Stimulated activated CD4-positive, alpha-beta T cell treated with anti-CD3 and anti-CD28 coated beads, Interleukin-12 subunit alpha, Interleukin-12 subunit beta, amount 100 ng/mL, for 4 hours (primary cell): ENCODE measurements at places on chromosomes 4 and X.

DNA sequence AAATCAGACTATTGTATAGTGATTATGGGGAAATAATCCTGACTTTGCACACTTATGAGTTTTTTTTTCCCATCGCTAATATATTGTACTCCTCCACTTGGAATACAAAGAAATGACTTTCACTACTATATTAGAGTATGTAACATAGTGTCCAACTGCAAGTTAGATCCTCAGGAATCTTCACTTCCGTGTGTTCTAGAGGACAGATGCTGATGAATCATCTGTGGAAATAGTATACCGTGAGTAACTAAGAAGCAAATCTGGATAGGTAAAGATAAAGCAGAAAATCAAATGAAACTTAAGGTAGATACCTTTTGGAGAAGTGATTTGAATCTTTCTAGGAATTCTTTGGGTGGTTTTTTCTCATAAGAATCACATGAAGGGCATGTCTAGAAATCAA is 8.3 kb downstream of the IL21 start:
- no peak for DNase-seq

DNA sequence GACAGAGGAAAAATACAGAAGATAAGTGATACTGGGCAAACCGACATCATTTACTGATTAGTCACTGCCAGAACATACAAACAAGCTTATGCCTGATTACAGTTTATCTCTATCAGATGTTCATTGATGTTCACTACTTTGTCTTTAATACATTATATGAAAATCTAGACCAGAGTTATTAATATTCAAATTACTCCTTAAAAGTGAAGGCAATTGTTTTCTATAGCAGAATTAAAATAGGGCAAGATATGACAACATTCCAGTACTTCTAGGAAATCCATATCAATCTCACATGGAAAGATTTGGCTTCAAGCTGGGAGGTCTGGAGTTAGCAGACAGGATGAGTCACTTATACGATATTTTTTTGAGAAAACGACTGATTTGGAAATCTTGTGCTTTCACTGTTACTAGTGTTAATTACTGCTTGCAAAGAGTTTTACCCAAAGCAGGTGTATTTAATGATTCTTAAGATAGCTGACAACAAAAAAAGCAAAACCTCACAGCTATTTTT is 31.8 kb downstream of the HPGD start:
- no peak for DNase-seq

DNA sequence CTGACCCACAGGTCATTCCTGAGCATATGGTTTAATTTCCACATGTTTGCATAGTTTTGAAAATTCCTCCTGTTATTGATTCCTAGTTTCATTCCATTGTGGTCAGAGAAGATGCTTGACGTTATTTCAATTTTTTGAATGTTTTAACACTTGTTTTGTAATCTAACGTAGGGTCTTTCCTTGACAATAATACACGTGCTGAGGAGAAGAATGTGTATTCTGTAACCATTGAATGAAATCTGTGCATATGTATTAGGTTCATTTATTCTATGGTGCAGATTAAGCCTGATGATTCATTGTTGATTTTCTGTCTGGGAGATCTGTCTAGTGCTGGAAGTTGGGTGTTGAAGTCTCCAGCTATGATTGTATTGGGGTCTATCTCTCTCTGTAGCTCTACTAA is 486.4 kb upstream of the RPS6KA3 start:
- DNase-seq = no peak

DNA sequence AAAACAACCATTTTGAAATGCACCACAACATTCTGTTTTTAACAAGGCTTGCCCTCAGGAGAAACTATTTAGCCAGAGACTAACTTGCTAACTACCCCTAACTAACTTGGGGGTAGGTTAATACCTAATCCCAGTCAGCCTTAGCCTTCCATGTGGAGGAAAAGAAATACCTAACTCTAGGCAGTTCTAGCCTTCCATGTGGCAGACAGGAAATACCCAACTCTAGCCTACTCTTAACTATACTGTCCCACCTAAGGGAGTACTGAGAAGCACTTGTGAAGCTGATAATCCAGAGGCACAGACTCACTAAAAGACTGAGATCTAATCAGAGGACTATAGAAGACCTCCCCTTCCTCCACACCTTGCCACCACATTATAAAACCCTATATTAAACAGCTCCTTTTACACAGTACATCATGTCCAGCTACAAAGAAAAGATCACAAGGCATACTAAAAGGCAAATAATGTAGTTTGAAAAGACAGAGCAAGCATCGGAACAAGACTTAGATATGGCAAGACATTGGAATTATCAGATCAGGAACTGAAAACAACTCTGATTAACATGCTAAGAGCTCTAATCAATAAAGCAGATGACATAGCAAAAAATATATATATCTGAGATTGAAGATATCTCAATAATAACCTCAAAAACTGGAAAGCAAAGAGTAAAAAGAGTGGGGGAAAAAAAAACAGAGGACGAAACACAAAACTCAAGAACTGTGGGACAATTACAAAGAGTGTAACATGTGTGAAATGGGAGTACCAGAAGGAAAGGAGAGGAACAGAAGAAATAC is 52.2 kb downstream of the FRYL start:
- no peak for DNase-seq

- DNase-seq = no peak
Observed at GRCh38 chr4:103996637-103997036, 276.9 kb upstream of the TACR3 start.

- no peak for DNase-seq
Observed at GRCh38 chrX:14073071-14073470, 43.4 kb upstream of the GEMIN8 start.

GRCh38 chrX:107731831-107732502 is 43.6 kb downstream of the TSC22D3 start:
- no peak for DNase-seq

DNA sequence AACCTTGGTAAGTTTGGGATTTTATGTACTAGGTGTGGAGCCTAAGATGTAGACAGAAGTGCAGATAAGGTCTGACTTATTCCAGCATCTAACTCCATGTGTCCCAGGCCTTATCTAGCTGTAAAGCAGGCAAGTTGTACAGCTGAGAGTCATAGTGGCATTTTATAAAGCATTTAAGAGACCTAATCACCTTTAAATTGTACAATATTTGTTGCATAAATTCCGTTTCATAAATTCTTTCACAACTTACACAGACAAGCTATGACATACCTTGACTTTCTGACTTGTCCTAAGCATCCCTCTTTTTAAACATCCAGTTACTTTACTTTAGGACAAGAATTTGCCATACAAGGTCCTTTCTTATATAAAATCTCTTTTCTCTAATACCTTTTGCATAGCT is 11.0 kb downstream of the SYAP1 start:
- DNase-seq = no peak

DNA sequence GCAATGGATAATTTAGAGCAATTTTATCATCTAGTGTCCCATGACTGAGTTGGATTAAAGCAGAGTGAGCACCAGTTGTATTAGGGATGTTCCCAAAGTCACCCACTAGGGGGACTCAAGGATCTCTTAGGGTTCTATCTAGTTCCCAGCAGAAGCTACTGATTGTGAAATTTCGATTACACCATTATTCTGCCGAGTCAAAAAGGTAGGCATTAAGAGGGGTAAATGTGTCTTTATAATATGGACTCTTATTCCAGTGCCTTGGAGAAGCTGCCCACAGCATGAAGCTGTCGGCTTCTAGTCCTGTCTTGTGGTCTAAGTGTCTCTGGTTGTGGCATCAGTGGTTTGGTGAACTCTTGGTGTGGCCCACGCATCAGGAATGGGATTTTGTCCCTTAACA is 53.3 kb downstream of the RGS12 start:
- DNase-seq = peak; percentile 7

GRCh38 chrX:70255452-70255851 is 4.6 kb downstream of the P2RY4 start:
- no peak for DNase-seq

DNA sequence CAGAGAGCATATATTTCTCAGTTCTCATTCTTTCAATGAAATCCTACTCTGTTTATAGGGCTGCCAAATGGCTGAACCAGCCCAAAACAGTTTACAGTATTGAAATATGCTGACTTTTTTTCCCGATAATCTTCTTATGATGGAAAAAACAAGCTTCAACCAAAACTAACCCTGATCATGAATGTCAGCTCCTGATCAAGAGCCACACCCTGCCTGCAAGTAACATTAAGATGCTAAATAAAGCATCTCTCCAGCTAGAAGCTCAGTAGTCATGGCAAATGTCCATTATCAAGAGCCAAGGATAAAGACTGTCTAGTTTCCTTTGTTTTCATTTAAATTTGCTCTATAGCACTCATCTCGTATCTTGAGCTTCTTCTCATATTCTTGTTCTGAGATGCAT is 136.0 kb downstream of the ADAMTS3 start:
- no peak for DNase-seq

GRCh38 chr4:56727150-56727549 is 46.1 kb upstream of the HOPX start:
- DNase-seq = no peak

- no peak for DNase-seq
Observed at GRCh38 chr4:179361978-179362486, 1919.8 kb upstream of the AGA start.

DNA sequence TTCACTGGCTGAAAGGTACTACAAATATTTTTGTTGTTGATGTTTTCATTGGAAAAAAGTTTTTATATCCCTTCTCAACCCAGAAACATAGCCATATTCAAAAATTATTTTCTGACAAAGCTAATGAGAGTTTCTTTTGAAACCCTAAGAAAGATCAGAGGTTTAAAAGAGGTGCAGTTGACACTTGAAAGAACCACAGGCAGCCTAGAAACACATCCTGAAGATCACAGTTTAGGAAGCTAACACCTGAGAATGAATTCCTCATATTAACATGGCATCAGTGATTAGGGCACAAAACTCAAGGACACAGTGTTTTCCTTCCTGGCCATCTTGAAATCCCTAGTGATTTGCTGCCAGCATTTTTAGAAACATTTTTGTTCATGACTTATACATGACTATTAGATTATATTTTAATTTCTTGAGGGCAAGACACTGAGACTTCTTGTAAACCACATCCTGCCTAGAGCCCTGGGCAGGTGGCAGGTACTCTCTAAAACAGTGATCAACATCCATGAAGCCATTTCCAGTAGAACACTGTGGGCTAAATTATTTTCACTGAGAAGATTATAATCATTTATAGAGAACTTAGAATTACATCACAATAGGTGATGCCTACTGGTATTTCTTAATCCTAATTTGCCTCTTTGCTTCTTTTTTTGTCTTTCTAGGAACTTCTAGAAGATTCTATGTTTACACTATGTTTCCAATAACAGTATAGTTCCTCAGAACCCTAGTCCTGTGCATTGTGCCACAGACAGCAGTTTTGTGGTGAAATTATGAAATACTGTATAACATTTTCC is 80.0 kb downstream of the ARSJ start:
- DNase-seq = no peak

GRCh38 chrX:29762006-29762405 is 453.4 kb upstream of the MAGEB2 start:
- no peak for DNase-seq

DNA sequence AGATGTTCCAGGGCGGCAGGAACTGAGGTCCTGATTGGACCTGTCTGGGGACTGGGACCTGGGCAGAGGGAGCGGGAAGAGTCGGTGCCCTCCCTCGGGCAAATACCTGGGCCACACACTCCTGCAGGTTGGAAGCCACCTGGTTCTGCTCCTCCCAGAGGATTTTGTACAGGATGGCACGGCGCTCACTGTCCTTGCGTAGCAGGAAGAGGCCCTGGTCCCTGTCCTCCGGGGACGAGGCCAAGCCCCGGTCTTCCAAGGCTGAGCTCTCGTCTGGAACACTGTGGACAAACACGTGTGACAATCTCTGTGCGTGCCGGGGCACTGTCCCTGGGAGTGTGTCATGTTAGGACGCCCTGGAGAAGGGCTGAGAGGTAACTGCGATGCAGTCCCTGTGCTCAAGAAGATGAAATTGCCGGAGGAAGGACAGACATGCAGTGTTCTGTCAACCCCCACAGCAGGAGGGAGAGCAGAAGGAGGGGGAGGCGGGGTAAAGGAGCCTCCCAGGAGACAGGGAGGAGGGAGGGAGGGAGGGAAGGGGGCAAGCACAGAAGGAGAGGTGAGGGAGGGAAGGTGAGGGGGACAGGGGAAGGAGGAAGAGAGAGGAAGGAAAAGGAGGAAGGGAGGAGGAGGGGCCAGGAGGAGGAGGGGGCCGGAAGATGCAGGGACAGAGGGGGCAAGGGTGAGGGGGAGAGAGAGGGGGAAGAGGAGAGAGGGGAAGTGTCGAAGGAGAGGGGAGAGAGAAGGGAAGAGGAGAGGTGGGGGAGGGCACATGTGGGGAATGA is 29.0 kb downstream of the PDHA1 start:
- DNase-seq = no peak

DNA sequence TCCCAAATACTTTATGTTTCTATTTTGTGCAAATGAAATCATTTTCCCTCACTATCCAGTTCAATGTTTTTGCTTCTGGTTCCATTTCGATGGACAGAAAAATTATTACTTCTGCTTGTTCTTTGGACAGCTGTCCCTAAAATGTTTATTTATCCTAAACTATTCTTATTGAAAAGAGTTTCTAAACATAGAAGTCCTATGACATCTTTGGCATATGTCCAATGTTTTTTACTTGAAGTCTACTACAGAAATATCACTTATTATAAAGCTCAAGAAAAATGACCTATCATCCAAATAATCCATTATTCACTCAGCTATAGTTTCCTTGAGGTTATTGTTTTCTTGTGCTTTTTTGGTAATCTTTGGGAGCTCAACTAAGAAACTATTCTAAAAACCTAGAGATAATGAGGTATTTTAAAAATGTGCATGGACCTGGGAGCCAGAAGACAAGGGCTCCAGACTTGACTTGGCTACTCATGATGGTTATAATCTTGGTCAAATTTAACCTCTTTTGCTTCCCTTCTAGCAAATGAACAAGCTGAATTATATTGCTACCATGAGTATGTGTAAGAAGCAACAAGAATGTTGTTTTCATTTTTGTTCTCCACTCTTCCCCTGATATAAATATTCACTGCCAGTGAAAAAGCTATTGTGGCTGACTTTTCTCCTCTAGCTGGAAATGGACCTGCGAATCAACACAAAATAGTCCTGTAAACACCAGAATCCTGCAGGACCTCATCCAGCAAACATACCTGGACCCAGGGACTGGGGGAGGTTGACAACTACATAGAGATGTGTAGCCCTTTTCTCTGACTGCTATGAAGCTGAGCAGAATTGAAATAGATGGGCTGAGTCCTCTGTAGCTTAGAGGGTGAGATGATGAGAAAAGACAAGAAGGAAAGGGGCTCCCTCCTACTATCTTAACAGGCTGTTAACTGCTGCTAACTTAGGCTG is 137.4 kb downstream of the FRYL start:
- no peak for DNase-seq

DNA sequence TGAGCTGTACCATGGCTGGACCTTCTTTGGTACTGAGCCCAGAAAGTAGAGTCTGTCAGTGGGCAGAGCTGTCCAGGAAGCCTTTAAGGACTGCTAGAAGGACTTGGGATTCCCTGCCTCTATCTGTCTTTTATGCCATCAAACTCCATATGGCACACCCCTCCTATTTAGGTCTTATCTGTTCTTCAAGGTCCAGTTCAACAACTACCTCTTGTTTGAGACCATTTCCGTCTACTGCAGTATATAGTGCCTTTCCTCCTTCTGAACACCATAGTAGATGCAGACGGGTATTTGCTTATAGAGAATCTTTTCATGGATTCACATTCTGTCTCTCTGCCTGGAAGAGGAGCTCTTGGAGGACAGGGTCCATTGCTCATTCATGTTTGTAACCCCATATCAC is 146.1 kb upstream of the IL1RAPL2 start:
- no peak for DNase-seq
